Neuronal stem cell (in vitro differentiated cells): ENCODE measurements at places on chromosomes 6 and 20.

GRCh38 chr20:49519777-49520359 lies 37.4 kb upstream of the KCNB1 start:
- DNase-seq: no peak

DNA sequence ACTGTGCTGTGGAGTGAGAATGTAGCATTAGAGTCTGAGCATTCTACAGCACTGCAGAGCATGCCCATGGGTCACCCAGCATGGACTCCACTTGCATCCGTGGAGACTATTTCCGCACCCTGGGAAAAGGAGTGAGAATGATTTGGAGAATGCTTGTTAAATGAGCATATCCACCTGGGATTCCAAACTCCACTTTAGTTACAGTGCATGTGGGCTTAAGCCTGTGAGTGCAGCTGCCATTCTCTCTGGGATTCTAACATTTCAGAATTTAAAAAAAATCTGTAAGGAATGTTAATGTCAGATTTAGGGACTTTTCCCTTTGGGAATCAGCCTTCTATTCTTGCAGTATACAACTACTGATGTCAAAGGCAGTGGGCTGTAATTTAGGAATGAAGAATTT lies 33.4 kb downstream of the KIF25 start:
- DNase-seq: no peak

- DNase-seq: no peak
These were observed 82.7 kb upstream of the RALGAPA2 start for GRCh38 chr20:20795119-20795518.

DNA sequence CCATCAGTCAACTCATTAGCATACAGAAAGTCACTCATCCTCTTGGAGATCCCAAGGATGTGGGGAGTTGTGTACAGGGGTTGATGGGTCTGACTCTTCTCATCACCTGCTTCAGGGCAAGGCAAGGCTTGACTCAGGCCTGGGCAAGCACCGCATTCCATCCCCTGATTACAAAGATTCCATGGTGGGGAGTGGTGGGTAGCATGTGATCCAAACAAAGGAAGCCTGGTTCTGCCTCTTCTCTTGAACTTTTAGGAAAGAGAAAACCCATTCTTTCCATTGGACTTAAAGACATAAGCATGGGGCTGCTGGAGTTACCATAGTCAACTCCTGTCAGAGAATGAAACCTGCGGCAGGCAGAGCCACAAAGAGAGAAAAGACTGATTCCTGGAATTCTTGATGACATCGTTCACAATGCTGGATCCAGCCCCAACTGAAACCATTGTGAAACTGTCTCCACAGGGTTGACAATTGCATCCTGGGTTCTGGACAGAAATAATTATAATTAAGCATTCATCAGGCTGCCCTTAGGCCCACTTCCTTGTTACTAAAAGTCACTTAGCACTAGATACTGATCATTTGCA lies 235.8 kb upstream of the KCNG1 start:
- peak; percentile 15 for DNase-seq

DNA sequence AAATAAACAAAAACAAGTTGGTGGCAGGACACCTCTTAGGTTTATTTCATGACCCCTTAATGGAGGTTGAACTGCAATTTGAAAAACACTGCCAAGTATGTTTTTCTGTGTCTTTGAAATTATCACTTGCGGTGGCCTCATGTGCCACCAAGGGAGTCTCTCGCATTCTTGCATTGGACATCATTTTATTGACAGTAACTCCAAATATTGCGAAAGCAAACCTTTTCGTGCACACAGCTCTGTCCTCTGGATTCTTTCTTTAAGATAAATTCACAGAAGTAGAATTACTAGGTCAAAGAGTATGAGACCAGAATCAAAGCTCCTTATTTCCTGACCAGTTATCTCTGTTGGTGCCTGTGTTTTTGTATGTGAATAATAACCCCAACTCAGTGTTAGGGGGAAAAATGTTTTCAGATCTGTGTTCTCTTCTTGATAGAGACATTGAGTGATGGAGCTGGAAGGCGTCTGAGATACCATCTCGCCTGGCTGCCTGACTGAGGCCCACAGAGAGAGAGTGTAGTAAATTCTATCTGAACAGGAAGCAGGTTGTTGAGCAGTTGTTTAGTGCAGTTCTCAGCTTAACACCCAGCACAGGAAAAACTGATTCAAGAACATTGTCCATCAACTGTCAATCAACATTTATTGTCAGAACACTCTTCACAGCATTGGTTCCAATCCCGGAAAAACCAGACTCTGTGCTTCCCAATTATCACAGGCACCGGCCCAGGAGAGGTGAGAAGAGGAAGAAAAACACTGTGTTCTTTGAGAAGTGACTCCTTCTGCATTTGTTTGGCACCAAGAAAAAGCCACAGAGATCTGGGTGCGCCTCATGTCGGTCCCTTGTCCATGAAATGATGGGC lies 2.2 kb upstream of the CCDC167 start:
- DNase-seq: no peak
